IPS-NIHi11 (cell line): ENCODE measurements at places on chromosomes 16 and 17.

GRCh38 chr16:23434380-23434779 lies 18.6 kb downstream of the COG7 start:
- peak; percentile 64 for DNase-seq

- DNase-seq, result no peak
Observed at GRCh38 chr17:81511554-81511803, 1.1 kb downstream of the ACTG1 start.

DNA sequence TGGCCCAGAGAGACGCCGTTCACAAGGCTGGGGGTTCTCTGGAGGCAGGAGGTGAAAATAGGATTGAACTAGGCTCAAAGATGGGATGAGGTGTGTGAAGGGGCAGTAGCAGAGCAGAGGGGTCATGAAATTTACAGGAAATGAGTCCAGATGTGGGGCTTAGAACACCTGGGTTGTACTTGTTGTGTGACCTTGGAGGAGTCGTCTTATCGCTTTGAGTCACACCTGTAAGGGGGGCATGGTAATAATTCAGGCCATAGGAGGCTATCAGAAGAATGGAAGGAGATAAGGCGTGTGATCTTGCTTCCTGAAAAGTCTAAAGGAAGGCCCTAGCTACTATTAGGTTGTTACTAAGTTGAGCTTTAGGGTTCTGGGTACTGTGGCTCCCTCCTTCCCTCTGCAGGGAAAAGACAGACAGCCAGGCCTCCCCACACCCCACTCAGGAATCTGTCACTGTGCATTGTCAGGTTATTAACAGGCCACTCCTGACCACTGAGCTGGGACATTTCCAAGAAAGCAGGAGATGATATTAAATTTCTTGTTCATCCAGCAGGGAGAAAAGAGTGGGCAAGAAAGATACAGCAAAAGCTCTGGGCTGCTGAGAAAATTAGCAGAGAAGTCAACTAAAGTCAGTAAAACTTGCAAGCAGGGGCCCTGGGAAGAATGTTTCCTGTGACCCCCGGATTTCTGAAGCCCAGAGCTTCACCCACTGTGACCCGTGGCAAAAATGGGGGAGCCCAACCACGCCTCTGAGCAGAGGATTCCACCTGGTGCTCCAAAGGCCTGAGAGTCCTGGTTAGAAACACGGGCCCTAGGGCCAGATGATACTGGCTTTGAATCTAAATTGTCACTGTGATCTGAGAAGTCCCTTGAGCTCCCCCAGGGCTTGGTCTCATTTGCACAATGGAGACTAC lies 6.0 kb upstream of the CDC42EP4 start:
- DNase-seq, result no peak

GRCh38 chr16:76668207-76668725 lies 391.1 kb downstream of the CNTNAP4 start:
- peak; percentile 21 for DNase-seq

- no peak for DNase-seq
Observed at GRCh38 chr16:19844945-19845641, 39.6 kb downstream of the GPRC5B start.

GRCh38 chr17:38883592-38884526 lies 14.0 kb downstream of the LASP1 start:
- DNase-seq, result no peak

DNA sequence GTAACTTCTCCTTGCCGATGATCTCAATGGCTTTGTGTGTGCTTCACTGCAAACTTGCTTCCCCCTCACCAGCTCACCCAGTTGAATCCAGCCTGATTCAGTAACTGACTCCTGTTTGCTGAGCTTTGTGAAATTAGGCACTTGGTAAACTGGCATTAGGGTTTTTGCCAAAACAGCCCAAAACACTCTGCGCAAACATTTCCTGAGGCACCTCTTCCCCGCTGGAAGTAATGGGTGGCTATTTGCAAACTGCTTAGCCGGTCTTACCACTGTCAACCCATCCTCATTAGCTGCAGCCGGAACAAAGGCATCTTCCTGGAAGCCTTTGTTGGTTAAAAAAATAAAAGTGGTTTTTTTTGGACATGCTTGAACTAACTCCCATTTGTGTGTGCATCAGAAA lies 353.2 kb downstream of the MAF start:
- no peak for DNase-seq

DNA sequence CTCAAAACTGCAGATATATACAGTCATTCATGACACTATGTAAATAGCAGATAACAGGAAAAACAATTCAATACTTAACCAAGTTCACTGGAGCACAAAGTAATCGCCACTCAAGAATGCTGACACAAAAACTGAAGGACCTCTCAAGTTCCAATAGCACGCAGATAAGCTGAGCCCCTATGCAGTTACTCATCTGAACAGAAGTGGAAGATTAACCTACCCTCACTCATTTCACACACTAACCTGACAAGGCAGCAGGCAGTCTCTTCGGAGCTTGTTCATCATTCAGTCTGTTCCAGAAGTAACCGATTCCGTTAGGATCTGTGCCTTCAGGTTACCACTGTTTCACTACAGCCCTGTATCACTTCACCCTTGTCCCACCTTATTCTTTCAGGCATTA lies 6.0 kb downstream of the HELZ start:
- no peak for DNase-seq

- DNase-seq, result no peak
Observed at GRCh38 chr17:14559264-14560119, 258.6 kb downstream of the HS3ST3B1 start.

GRCh38 chr16:81094771-81095251 lies 1.4 kb downstream of the GCSH start:
- no peak for DNase-seq

- DNase-seq, result no peak
Observed at GRCh38 chr16:57903656-57904055, 67.3 kb downstream of the CNGB1 start.

GRCh38 chr17:50547736-50548083 lies 736 bp downstream of the SPATA20 start:
- DNase-seq, result no peak

DNA sequence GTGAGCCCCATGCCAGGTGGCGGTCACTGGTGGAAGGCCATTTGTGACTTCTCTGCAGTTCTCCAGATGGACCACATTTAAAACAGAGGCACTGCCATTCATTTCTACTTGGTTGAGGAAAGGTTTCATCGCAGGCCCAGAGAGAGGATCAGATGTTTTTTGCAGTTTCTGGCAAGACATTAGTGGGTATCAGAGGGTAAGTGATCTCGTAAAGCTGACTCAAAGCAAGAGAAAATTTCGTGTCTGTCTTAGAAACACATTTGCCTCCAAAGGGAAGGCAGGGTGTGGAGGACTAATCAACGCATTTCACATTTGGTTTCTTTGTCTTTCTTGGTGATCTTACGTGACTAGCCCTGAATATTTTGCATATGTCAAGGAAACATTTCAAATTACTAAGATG lies 81.8 kb downstream of the PRKCB start:
- no peak for DNase-seq

GRCh38 chr16:88649924-88650748 lies 717 bp downstream of the CYBA start:
- DNase-seq, result peak; percentile 68

DNA sequence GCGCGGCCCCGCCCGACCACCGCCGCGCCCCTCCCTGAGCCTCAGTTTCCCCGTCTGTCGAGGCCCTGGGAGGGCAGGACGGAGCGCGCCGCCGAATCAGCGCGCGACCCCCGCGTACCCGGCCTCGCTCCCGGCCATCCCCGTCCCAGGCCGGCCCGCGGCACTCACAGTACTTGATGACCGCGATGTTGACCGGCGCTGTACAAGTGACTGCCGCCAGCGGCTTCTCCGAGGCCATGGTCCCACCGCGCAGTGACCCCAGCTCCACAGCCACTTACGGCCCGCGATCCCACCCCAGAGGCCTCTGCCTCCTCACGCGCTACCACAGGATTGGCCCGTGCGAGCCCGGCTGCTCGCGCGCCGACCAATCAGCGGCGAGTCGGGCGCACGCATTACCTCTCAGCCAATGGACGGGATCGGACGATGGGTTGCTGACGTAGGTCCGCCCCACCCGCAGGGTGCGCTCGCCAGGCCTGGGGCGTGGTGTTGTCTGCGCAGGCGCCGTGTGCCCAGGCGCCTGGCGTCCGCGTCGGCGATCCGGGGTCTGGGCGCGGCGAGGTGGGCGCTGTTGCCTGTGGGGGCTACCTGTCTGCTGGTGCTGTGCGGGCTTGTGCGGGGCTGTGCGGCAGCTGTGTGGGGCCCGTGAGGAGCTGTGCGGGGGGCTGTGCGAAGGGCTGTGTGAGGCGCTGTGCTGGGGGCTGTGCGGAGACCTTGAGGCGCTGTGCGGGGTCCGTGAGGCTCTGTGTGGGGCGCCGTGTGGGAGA lies at the start of gene MVD:
Gene MVD (minus strand): TSS at position 249 of the 764 bp plus-strand sequence. CDS start 11 bp downstream, at position 238.
- DNase-seq, result peak; percentile 100

DNA sequence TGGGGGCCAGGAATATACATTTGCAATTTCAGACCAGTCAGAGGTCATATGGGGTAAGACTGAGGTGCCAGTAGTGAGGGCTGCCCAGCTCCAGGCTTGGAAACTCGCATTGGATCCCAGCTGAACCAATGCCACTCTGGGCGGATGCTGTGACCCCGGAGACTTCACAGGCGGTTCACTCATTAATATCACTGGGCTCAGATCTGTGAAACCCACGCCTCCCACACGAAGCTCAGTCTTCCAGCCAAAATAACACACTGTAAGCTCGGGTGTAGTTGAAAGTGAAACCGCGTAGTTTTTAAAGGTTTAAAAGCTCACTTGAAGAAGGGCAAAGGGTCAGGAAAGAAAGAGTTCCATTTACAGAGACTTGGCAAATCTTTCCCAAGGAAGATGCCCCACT lies 254.8 kb downstream of the FOXL1 start:
- no peak for DNase-seq

DNA sequence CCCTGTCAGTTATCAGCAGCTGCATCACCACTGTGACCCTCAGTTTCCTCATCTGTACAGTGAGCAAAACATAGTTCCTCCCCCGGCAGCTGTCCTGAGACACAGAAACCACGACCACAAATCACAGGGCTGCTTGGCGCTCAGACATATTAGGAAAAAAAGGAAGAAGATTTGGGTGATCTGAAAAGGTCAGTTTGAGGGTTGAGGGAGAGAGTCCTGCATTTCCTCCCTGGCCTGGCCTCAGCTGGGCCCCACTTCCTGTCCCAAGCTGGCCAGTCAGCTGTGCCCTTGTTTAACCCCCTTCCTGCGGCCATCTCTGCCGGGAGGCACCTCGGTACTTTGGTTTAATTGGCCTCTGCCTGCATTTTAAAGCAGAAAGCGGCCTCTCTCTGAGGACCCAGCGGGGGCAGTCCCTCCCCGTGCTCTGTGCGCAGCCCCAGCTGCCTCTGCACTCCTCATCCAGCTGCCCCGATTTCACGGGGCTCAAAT lies 24.0 kb upstream of the CIBAR2 start:
- DNase-seq, result no peak

DNA sequence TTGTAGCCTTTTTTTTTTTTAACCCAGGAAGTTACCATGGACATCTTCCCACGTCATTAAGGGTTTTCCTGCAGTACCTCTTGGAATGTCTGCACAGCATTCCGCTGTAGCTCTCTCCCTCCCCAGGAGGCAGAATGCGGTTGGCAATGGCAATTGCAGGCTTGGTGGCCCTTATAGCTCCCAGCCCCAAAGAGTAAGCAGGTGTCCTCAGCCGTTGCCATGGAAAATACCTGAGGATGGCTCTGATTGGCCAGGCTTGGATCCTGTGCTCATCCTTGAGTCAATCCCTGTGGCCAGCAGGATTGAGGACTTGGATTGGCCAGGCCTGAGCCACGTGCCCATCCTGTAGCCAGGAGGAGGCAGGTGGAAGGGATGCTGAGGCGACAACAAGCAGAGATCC lies 15.5 kb upstream of the TIMP2 start:
- DNase-seq, result peak; percentile 73

- DNase-seq, result no peak
Observed at GRCh38 chr17:33012522-33013033, 20.9 kb downstream of the SPACA3 start.

- DNase-seq, result peak; percentile 54
Observed at GRCh38 chr17:58756246-58757161, 850 bp downstream of the PPM1E start.

DNA sequence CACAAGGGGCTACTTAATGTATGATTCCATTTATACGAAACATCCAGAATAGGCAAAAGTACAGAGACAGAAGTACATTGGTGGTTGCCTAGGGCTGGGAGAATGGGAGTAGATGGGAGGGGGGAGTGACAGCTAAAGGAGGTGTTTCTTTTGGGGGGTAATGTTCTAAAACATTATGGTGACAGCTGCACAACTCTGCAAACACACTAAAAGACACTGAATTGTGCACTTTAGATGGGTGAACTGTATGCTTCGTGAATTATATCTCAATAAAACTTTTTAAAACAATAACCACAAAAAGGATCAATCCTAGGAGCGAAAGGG lies 661 bp downstream of the LYRM9 start:
- no peak for DNase-seq

DNA sequence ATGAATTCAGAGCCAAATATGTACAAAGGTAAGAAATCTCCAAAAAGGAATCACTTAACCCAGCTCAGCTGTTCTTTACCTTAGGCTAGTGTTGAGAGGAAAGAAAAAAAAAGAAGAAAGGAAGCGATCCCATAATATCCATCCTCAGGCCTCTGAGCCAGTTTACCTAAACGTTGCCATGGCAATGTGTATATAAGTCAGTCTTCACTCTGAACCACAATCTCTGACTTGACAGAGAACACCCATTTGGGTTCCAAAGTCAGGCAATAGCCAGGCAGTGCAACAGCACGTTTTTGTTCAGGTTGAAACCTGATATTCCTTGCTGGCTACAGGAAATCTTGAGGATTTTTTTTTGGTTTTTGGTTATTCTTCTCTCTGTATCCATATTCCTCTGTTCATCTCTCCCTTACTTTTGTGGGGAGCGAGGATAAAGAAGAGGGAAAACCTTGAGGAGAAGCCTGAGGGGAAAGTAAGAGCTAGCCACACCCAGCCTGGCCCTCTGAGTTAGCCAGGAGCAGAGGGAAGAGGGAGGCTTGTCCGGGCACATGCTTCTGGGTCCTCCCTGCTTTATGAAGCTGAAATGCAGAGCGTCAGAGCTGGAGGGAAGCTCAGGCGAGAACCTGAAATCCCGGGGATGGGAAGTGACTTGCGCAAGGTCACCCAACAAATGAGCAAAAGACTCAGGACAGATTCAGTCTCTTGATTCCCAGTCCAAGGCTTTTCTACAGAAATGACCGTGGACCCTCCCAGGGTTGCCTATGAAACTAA lies 152.7 kb downstream of the SOX9 start:
- DNase-seq, result no peak

DNA sequence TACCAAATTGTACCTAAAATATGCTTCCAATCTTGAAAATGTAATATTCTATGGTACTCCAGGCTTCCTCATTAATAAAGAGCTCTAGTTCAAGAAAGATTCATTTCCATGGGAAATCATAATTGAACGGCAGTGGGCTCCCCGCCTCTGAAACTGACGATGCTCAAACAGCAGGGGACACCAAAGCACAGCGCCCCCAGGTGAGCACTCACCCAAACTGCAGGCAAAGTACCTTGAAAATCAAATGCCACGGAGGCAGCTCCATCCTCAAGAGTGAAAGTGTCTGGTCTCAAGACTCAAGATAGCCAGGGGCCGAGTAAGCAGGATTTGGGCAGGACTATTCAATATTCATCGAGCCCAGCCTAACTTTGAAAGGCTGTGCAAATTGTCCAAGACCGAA lies 217.4 kb upstream of the TNRC6C start:
- peak; percentile 54 for DNase-seq

- DNase-seq, result peak; percentile 83
Observed at GRCh38 chr17:49035470-49036269, 38.5 kb downstream of the IGF2BP1 start.
